ENCODE measurements at places on chromosomes 12 and 14.

DNA sequence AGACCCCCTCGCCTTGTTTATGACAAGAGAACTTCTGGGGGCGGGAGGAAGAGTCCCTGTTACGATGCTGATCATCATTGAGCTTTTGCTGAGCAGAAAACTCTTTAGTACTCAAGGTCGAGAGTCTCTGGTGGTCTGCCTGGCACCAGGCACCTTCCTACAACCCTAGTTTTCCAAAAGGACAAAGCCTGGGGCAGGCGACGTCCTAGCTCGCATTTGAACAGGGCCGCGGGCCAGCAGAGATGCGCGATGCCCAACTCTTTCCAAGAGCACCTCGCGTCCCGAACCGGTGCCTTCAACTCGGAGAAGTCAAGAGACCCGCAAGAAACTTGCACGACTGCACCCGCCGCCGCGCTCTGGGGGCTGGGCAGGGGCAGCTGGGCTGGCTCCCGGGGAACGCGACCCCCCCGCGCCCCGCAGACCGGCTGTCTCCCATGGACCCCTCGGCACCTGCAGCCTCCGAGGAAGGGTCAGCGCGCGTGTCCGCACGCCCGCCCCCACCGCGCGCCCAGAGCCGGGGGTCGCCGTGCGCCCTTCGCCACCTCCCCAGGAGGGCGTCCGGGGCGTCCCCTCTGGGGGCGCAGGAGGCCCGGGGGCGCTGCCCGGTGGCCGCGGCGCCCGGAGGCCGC, 377 bp upstream of the BCL7A start:
- DNase-seq, result peak; percentile 54

DNA sequence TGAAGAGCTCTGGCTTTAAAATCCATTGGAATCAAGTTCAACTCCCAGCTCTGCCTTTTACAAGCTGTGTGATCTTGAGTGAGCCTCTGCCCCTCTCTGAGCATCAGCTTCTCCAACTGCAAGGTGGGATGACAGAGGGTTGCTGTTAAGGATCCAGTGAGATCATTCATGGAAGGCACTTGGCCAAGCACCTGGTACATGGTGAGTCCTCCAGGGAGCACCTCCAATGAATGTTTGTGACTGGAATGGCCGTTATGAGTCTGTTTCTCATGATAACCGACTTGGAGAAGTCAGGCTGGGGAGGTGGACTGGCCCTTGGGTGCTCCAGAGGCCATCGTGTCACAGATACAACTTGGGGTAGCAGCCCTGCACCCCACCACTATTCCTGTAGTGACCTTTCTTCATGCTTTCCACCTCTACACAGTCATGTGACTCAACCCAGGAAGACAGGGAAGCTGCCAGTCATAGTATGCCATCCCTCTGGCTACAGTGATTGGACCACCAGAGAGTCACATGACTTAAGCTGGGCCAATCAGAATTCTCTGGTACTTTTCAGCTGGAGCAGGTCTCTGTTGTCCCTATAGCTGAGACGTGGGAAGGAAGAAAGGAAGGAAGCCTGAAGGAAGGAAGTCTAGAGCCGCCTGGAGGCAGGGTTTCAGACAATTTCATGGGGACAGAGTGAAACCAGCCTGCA, 146.5 kb upstream of the MYL2 start:
- DNase-seq, result peak; percentile 59

- DNase-seq, result no peak
These were observed 436.1 kb downstream of the TMEM132D start for GRCh38 chr12:129467726-129468125.

- DNase-seq, result no peak
These were observed 216.3 kb downstream of the ERC1 start for GRCh38 chr12:1207276-1207675.

DNA sequence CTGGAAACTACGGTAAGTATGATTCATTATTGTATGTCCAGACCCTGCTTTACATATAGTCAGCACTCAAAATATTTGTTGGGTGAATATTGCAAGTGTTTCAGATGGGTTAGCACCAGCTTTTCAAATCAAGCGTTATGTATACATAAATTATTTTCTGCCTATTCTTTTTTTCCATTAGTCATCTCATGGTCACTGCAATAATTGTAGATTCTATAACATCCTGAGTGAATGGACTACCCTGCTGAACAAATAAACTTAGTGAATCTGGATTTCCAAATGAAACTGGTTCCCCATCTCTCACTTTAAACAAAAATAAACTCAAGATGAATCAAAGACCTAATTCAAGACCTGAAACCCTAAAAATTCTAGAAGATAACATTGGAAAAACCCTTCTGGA, 152.3 kb downstream of the DIO2 start:
- no peak for DNase-seq

DNA sequence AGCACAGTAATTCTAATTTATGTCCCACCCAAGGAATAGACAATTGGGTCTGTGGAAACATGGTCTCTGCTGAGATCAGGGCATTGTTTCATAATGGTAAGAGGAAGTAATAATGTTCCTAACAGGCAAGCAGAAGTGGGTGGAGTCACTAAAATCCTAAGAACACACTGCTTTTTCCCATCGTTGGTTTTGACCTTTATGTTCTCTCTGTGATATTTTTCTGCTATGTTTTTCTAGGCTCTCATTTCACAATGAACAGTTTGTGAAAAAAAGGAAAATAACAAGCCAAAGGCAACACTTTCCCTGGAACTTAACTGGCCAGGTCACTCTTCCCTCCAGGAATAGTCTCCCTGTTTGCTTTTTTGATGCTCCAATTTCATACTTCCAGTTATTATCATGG, 80.6 kb upstream of the OVCH1 start:
- DNase-seq, result no peak

DNA sequence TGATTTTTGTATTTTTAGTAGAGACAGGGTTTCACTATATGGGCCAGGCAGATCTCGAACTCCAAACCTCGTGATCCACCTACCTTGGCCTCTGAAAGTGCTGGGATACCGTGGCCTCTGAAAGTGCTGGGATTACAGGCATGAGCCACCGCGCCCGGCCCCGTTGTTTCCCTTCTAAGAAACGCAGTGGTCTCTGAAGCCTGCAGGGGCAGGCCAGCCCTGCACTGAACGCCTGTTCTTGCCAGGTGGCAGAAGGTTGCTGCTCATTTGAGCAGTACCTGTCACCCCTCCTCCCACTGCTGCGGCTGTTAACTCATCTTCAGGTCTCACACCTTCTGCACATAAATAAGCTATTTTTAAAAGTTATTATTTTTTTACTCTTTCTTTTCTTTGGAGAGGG, 24.3 kb downstream of the GPRC5A start:
- no peak for DNase-seq

- no peak for DNase-seq
These were observed 403.7 kb downstream of the SLC6A15 start for GRCh38 chr12:84508851-84509260.

GRCh38 chr14:56889705-56890104, 79.4 kb upstream of the OTX2 start:
- DNase-seq, result no peak

DNA sequence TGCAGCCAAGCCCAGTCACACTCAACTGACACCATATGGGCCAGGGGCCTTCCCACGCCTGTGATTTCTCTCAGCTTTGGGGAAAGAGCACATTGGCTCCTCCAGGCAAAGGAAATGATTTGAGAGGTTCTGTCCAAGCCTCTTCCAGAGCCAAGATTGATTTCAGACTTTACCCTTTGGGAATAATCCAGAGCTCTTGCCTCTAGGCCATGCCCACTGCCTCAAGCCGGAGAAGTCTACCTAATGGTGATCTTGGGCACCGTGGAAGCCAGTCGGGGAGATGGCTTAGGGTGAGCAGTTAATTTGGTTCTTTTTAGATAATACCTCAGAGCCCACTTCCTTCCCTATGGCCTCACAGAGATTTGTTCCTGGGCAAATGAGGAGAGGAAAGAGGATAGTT, 45.0 kb upstream of the NUAK1 start:
- DNase-seq, result no peak

- DNase-seq, result no peak
These were observed 136.0 kb upstream of the IFNG-AS1 start for GRCh38 chr12:67853204-67853603.

- DNase-seq, result no peak
These were observed 300.5 kb downstream of the CACNA1C start for GRCh38 chr12:2353281-2353680.

DNA sequence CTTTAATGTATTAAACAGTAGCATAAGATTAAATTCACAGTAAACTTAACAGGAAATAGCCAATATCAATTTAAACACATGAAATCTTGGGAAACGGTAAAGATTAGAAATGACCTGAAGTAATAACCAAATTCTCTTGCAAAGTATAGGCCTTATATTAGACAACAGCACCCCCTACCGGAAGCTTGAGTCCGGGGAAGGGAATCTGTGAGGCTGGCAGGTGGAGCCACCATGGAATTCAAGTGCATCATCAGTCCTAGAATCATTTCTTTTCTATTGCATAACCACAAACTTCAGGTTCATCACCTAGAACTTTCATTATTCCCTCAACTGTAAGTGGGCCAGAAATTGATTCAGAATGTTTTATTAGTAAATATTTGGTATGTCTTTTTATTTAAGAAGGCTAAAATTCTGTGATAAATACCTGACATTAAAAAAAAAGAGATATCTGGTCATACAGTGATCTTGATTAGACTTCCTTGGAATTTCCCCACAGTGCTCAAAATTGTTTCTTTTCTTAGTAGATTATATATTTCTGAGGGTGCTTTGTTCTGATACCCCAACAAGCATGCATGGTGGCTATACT, 48.6 kb downstream of the AP5M1 start:
- DNase-seq, result peak; percentile 77

- peak; percentile 67 for DNase-seq
These were observed 78.3 kb downstream of the LGMN start for GRCh38 chr14:92670160-92670559.

GRCh38 chr12:6200256-6201212, at the start of gene CD9:
TSS of gene CD9 (plus strand) at chr12:6200400. CDS start at chr12:6200500, 100 bp downstream.
- DNase-seq, result peak; percentile 72

DNA sequence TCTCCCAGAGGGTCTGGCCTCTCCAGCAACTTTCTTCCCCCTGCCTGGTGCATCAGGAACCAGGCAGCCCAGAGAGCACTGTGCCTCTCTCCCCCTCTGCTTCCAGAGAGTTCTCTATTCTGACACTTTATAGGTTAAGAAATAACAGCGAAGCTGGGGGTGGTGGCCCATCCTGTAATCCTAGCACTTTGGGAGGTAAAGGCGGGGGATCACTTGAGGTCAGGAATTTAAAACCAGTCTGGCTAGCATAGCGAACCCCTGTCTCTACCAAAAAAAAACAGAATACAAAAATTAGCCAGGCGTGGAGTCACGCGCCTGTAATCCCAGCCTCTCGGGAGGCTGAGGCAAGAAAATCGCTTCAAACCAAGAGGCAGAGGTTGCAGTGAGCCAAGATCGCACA, 58.3 kb downstream of the ESRRB start:
- DNase-seq, result peak; percentile 6

- no peak for DNase-seq
These were observed 364.9 kb downstream of the GALC start for GRCh38 chr14:87628129-87628528.
